NCI-H1092 (cell line): ENCODE measurements at places on chromosomes 2 and 18.
A peak's percentile ranks its signal among the peaks of the same experiment; 100 is the strongest.

DNA sequence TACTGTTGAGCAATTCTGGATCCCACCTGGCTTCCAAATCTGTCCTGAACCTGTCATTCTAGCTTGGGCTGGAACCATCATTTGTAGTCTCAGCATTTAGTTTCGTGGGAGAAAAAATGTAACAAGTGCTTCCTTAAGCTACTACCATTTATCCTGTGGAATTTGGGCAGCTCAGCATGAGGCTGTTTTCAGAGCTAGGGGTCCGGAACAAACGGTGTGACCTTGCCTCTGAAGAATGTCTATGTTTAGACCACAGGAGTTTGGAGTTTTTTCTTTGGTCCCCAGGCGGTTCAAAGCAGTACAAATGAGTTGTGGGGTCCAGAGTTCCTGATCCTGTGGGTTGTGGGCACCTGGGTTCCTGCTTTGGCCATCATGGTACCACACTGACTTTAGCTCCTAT is 59.1 kb upstream of the TMEM178A start:
- DNase-seq, result no peak

GRCh38 chr2:10712185-10712809 is 9.1 kb upstream of the ATP6V1C2 start:
- no peak for DNase-seq

- DNase-seq, result no peak
These were observed 14.4 kb upstream of the VRK2 start for GRCh38 chr2:58032016-58032763.

DNA sequence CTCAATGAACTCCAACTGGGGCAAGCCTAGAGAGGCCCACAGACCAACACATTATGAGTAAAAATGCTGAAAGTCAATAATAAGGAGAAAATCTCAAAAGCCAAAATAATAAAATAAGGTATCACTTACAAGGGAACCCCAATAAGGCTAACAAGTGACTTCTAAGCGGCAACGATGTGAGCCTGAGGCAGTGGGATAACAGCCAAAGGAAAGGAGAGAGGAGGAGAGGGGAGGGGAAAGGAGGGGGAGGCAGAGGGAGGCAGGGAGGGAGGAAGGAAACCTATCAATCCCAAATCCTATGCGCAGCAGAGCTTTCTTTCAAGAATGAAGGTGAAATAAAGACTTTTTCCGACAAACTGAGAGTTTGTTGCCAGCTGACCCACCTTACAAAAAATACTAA is 6.0 kb upstream of the NFATC1 start:
- DNase-seq, result no peak

- no peak for DNase-seq
These were observed 19.9 kb downstream of the PCARE start for GRCh38 chr2:29054430-29054829.

DNA sequence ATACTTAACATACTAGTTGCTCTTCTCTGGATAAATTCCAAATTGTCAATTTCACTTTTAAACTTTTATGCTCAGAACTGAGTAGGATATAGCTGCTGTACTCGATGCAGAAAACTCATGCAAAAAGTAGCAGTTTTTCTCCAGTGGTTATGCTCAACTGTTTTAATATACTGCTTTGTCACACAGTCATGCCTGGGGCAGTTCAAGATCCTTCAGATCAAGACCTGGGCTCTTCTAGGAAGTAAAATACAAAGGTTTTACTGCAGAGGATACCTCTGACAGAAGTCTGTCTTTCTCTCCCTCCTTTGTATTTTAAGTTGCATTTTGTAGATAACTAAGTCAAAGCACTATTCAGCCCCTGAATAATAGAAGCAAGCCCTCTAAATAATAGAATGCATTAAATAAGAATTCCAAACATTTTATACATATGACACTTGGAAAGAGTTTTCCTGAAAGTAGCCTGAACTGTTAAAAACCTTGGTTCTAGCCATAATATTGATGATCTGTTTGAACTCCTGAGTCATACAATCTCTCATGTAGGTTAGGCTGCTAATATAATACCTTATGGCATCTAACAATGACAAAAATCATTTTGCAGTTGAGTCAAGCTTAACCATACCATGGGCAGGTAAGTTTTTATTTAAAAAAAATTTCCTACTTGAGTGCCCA is 183.3 kb upstream of the TRIB2 start:
- no peak for DNase-seq

GRCh38 chr2:232593982-232594381 is 39.4 kb upstream of the EFHD1 start:
- no peak for DNase-seq

- peak; percentile 56 for DNase-seq
These were observed 354.6 kb upstream of the SETBP1 start for GRCh38 chr18:44325903-44326635.

DNA sequence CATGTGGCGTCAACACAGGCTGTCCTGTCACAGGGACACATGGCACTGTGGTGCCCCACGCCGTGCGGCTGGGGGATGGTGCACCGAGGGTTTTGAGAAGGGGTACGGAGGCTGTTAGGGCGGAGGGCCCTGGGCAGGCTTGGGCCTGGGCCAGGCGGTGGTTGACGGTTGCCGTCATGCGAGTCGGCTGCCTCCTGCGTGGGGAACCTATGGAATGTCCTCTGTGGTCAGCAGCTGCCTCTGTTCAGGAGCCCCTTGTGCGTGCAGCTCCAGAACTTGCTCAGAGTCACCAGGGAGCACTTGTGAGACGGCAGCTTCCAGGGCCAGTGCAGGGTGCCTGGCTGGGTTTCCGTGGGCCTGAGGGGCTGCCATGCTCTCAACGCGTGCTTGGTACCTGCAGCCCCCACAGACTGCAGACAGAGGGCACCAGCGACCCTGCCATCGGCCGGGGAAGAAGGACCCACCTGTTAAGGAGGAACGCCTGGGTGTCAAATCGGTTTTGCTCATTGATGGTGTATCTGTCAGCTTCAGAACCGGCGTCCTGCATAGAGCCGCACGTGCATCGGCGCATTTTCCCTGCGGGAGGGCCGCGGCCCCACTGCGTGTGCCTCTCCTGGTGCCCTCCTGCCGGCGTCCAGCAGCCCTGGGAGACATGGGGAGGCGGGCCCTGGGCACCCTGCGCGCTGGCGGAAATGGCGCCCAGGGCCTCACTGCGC is 10.0 kb upstream of the D2HGDH start:
- no peak for DNase-seq
